ENCODE measurements at places on chromosomes 7 and 10.

DNA sequence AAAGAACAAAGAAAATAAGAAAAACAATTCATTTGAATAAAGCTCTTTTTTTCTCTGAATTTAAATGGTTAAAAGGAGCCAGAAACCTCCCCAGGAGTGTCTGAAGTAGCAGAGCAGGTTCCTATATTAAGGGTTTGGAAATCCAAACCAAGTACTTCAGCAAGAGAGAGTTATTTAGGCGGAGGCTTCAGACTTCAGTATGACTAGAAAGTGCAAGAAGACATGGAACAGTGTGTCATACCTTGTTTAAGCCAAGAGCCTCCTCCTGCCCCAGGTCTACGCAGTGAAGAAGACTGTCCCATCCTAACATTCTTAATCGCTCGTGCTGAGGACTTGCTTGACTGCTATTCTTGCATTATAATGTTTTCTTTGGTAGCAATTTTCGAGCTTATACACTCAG lies 51.3 kb downstream of the ODAD2 start:
- no peak for DNase-seq

- no peak for DNase-seq
Measured at GRCh38 chr10:3293581-3294431, 121.2 kb upstream of the PITRM1 start.

DNA sequence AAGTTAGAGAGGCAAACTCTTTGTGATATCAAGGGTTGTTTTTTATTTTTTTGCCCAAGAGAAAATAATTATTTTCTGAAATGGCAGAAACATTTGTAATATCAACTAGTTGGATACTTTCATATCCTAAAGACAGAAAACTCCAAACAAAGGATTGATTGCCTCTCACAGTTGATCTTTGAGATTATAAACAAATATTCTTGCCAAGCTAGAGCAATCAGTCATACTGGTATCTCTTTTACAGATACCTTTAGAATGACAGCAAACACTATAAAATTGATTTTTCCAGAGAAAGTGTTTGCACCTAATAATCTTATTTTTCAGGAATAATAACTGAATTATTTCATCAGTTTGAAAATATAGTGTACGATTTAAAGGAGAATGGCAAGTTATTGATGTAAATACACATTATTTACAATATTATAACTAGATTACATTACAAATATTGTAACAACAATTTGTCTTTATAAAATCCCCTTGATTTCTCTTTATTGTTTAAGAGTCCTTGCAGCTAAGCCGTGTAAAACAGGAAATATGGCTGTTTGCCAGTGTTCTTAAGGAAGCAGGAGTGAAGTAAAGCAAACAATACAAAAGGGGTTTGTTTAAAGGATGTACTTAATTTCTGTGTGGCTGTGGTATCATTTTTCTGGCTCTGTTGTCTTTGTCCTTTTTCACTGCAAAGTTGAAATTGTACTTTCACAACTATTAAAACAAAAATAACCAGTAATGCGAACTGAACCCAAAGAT lies 58.4 kb downstream of the MAPK8 start:
- peak; percentile 39 for DNase-seq

GRCh38 chr7:139720705-139721231 lies 57.0 kb downstream of the HIPK2 start:
- no peak for DNase-seq

- no peak for DNase-seq
Measured at GRCh38 chr10:131753336-131753735, 147.5 kb upstream of the PPP2R2D start.

DNA sequence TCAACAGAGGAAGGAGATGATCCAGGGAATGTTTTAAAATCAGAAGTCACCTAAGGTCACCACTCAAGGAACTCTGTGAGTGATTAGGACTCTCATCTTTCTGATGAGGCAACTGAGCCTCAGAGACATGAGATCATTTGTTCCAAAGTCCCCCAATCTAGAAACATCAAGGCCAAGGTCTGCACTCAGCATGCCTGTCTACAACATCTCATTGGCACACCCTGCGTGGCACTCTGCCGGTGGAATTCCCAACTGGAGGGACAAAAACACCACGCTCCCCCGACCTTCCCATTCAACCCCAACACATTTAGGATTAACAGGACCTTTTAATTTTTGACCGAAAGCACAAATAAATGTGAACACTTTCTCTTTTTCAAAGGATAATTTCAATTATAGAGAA lies 31.4 kb downstream of the CPXM2 start:
- no peak for DNase-seq

DNA sequence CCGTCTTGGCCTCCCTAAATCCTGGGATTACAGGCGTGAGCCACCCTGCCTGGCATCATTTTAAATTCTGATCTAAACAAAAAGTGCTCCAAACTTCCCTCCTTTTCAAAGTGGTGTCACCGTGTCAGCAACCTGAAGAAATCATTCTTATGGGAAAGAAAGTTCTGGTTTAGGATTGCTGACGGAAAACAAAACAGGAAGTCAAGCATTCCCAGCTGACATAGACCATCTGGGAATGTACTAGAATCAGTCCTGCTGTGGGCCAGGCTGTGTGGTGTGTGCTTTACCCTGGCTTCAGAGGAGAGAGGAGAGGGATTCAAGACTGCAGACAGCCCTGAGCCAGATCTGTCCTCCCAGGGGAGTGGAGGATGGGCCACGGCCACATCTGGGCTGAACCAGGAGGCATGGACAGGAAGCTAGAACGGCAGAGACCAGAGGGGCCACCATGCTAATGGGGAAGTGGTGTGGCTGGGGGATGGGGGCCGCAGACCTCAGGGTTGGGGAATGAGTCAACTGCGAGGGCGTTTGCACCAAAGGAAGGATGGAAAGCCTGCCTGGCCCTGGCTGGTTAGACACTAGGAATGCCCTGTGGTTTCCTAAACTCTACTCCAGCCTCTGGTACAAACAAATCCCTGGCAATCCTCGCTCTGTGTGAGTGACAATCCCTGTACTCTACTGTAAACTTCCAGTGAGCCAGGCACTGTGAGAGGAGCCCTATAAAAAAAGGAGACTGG lies 16.7 kb upstream of the CLIP2 start:
- DNase-seq, result peak; percentile 70

DNA sequence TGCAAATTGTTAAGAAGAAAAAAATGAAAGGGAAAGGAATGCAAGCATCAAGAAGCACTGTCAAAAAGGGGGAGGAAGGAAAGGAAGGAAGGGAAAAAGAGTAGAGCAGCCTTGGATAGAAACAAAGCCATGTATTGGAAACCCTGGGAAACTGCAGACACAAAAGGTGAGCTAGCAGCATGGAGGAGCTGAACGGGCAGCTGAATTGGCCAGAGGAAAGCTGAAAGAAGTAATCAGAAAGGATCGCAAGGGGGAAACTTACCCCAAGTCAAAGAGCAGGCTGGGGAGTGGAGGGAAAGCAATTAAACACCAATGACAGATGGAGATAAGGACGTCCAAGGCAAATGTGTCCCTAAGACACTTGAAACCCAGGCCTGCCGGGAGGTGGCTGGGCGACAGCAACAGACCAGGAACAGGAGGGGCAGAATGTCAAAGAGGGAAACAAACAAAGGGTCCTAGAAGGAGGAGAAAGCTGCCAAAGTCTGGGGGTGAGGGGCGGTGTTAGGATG lies 93.8 kb upstream of the SVIL start:
- DNase-seq, result no peak

- DNase-seq, result no peak
Measured at GRCh38 chr7:158726277-158726807, 21.7 kb upstream of the NCAPG2 start.

DNA sequence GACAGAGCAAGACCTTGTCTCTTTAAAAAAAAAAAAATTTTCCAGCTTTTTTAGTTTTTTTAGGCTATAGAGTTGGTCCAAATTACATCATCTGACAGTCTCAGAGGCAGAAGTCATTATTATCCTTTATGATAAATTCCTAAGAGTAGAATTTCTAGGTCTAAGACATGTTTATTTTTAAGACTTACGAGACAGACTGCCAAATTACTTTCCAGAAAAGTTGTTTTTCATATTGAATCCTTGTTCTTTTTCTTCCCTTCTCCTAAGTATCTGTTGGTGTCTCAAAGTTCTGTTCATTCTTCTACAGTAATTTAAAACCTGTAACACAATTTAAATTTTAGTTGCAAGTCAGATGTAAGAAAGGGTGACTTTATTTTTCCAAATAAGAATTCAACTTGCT lies 421.4 kb downstream of the GALNT17 start:
- no peak for DNase-seq

DNA sequence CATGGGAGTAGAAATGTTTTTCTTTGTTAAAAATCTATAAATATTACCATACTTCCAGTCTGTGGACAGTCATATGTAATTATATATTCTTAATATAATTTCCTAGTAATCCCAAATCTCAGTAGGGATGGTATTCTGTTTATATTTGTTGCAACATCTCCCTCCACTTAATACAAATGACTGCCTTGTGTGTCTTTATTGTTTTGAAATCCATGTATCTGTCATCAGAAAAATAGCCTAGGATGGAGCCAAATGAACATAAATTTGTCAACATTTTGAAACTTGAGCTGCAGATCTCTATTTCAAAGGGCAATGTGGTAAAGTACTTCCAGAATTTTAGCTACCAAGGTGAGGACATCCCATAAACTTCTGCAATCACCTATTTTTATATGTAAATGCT lies 290.7 kb downstream of the TSPAN12 start:
- no peak for DNase-seq

DNA sequence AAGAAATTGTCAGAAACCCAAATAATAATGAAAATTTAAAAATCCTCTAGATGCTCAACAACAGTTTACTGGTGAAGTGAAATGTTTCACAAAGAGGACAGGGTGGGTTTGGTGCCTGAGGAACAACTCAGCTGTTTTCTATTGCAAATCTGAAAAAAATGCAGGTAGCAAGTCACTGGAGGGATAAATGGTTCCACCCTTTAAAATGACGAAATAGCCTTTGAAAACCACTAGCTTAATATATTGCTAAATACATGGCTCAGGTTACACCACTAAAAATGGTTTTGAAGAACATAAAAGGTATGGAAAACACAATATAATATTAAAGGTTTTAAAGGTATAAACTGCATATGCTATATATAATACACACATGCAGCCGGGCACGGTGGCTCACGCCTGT lies 69.5 kb downstream of the LMBR1 start:
- DNase-seq, result no peak

- DNase-seq, result no peak
Measured at GRCh38 chr10:81882011-81882410, 7.0 kb downstream of the NRG3 start.

GRCh38 chr7:114412548-114412947 lies 2.1 kb upstream of the FOXP2 start:
- no peak for DNase-seq

- no peak for DNase-seq
Measured at GRCh38 chr7:120955577-120956149, 5.1 kb downstream of the ING3 start.

DNA sequence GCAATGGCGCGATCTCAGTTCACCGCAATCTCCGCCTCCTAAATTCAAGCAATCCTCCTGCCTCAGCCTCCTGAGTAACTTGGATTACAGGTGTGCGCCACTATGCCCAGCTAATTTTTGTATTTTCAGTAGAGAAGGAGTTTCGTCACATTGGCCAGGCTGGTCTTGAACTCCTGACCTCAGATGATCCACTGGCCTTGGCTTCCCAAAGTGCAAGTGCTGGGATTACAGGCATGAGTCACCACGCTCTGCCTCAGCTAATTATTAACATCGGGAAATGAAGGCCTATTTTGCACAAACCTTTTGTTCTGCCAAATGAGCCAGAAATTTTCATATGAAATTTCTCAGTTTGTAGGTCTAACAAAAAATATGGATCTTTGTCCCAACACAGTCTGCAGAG lies 106.7 kb upstream of the ODAD2 start:
- DNase-seq, result no peak

GRCh38 chr7:81120803-81121202 lies 202.0 kb upstream of the SEMA3C start:
- no peak for DNase-seq

- DNase-seq, result peak; percentile 29
Measured at GRCh38 chr10:51654918-51655317, 44.5 kb downstream of the CSTF2T start.

DNA sequence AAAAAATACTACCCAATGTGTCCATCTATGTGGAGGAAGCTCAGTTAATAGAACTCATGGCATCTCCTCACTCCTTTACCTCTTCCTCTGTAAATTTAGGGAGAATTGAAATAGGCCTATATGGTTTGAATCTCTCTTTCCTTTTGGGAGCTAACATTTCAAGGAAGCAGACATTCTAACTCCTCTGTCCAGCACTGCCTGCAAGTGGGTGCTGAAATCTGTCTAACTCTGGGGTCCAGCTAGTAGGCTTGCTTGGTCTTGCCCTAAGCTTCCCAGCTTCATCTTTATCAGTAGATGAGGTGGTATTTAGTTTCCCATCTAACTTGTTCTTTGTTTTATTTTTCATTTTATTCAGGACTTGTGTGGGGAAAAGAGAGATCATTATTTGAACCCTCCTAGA lies 23.2 kb downstream of the CYCS start:
- no peak for DNase-seq

DNA sequence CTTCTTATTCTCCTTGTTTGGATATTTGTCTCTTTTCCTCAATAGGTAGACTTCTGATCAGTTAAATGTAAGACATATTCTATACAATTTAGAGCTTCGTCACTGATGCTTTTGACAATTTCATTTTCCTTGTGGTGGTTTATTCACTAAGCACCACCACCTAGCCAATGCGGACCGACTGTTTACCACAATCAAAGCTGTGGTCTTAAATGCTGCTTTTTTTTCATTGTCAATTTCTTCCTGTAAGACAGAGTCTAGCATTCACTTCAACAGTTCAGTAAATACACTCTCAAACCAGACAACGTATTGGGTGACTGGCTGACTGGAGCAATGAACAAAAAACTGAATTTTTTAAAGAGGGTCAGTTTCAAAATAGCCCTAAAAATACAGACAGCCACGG lies 239.0 kb downstream of the DNAJB6 start:
- no peak for DNase-seq

DNA sequence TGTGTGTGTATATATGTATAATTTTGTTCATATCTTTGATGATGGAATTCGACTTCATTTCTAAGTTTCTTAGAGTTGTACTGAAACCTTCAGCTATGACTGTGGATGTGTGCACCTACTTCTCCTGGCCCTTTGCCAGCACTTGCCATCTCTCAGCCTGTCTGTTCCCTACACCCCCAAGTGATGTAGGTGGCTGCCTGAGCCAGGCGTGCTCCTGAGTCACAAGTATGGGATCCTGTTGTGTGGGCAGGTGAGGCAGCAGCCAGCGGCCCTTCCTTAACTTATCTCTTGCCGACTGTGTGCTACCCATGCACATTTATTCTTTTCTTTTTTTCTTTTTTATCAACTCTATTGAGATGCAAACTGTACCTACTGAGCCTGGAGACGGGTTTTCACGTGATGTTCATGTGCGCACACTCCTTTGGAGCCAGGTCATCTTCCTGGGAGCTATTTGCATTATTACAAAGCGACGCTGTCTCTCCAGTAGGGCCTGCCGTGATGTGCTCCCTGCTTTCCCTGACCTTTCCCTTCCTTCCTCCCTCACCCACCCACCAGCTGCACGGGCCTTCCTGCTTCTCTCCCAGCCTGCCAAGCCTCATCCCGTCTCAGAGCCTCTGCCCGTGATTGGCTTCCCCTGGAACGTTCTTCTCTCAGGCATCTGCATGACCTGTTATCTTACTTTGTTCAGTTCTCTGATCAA lies 31.3 kb upstream of the GALNT11 start:
- DNase-seq, result peak; percentile 31

GRCh38 chr10:132904181-132904813 lies 38.1 kb downstream of the CFAP46 start:
- DNase-seq, result peak; percentile 28
